ENCODE measurements at places on chromosomes 6 and 20.
A peak's percentile ranks its signal among the peaks of the same experiment; 100 is the strongest.

DNA sequence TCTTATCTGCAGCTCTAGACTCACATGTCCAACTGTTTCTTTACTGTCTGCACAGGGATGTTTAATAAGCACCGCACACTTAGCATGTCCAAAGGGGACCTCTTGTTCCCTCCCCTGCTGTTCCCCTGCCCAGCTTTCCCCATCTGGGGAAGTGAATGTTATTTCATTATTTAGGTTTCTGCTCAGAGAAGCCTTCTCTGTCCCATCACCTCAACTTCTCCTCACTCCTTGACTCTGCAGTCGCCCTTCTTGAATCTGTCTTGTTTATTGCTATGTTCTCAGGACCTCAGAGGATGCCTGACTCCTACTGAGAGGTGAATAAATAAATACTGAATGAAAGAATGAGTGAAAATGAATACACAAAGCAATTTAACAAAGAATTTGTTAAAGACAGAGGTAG is 121.0 kb downstream of the SASH1 start:
- DNase-seq, result no peak

DNA sequence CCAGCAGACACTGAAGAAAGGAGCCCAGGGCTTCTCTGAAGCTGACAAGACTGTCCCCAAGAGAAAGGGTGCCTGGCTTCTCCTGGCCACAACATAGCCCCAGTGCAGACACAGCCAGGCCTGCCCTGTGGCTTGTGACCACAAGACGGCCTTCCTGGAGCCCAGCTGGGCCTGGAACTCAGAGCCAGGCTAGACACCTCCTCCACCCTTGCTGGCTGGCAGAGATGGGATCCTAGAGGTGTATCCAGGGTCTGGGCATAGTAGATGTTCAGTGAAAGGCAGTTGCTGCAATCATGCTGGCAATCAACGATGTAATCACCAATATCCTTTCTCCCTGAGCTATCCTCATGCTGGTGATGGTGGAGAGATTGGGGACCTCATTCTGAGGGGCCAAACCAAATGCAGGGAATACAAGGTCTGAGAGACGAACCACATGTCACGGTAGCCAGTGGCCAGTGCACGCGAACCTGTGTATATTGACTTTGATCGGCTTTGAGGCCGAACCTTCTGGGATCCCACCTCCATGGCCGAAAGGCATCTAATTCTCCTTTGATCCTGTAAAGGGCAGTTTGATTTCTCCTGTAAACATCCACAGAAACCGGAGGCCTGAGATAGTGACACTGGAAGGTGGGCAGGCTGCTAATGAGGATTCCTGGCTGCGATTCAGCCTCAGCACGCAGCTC is 115.2 kb downstream of the PSMB1 start:
- DNase-seq, result peak; percentile 59

- DNase-seq, result no peak
These were observed 54.9 kb upstream of the IER3 start for GRCh38 chr6:30799210-30799609.

GRCh38 chr6:137409266-137409777 is 84.9 kb downstream of the OLIG3 start:
- no peak for DNase-seq

DNA sequence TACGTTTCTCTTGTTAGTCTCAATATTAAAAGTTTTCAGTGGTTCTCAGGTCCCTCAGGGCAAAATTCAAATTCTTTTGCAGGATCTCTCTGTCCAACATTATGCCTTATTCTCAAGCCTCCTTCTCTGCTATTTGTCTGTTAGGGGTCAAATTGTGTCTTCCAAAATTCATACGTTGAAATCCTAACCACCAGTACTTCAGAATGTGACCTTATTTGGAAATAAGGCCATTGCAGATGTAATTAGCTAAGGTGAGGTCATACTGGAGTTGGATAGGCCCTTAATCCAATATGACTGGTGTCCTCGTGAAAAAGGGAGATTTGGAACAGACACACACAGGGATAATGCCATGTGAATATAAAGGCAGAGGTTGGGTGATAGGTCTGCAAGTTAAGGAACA is 64.1 kb upstream of the ADGRF1 start:
- no peak for DNase-seq

- DNase-seq, result no peak
These were observed 22.7 kb upstream of the MAPRE1 start for GRCh38 chr20:32796981-32797451.

DNA sequence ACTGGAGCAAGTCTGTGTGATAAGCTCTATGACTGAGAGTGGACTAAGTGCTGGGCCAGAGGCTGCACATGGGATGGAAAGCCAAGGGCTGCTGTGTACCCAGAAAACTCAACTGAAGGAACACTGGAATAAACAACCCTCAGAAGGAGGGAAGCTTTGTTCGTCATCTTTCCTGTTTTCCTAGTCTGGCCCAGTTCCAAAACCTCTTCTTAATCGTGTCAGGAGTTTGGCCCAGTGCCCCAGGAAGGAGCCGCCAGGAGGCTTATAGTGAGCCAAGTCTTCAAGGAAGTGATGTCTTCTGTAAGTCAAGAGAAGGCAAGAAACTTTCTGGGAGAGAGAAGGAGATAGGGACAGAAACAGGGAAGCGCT is 23.3 kb upstream of the TOP1 start:
- no peak for DNase-seq

DNA sequence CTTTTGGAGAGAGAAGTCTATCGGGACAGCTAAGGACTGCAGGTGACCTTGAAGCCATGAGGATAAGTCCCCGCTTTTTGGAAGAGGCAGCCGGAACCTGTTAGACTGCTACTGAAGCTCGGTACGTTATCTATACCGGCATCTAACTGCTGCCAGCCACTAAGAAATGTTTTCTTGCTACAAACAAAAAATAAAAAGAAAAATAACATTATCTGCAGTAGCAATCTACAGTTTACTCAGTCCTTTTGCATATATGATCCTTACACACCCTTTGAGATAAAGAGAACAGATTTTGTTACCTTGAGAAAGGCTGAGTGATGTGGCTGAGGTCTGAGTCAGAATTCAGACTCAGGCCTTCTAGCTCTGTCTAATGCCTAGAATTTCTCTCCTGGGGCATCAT is 314.6 kb downstream of the CDH26 start:
- DNase-seq, result no peak

DNA sequence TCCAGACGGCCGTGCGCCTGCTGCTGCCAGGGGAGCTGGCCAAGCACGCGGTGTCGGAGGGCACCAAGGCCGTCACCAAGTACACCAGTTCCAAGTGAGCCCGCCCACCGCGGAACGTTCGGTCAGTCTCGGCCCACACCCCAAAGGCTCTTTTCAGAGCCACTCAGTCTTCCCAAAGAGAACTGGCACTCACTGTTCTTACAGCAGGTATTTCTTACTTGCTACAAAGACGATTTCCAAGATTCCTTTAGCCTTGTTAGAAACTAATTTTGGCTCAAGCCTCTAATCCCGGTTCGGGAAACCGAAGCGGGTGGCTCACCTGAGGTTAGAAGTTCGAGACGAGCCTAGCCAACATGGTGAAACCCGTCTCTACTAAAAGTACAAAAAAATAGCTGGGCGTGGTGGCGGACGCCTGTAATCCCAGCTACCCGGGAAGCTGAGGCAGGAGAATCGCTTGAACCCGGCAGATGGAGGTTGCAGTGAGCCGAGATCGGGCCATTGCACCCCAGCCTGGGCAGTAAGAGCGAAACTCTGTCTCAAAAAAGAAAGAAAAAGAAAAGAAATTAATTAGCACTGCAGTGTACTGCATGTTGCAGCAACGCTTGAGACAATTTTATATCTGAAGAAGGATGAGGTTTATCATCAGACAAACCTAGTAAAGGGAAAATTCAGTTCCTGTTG is 73.1 kb downstream of the OR2B2 start:
- DNase-seq, result peak; percentile 20

- no peak for DNase-seq
These were observed 59.2 kb upstream of the PIM1 start for GRCh38 chr6:37110500-37111461.

- DNase-seq, result no peak
These were observed 67.6 kb downstream of the PFDN4 start for GRCh38 chr20:54275359-54276111.

- no peak for DNase-seq
These were observed 7.9 kb upstream of the ARMC12 start for GRCh38 chr6:35728683-35729678.

- DNase-seq, result no peak
These were observed 18.1 kb upstream of the SIRPA start for GRCh38 chr20:1876975-1877608.

DNA sequence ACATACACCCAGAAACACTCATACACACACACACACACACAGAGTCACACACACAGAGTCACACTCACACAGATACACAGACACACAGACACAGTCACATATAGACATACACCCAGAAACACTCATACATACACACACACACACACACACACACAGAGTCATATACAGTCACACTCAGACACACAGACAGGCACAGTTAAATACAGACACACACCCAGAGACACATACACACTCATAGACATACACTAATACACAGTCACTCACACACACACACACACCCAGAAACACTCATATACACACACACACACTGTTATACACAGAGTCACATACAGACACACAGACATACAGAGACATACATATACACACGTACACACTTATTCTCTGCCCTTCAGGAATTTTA is 250.9 kb downstream of the QKI start:
- no peak for DNase-seq

Data from NCI-H1092 treated with DMSO at 0.1 percent for 48 hours (cell line).